Activated T-cell treated with anti-CD3 and anti-CD28 coated beads, Interleukin-2, amount 50 U/mL, for 4 hours (primary cell): ENCODE measurements at places on chromosomes 12 and 14.

DNA sequence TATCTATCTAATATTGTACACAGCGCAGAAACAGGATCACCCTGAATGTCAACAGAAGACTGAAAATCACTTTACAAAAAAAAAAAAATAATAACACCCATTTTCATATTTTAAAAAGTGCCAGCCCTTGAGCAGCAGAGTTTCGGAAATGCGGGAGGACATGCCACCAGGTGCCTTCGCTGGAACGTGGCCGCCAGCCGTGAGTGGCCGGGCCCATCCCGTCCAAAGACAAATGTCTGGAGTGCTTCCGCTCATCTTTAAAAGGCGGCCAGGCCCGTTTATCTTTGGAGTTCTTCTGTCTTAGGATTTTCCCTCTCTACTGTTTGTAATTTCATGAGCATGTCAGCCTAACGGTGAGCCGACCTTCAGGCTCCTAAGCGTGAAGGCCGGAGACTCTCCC is 43.5 kb downstream of the LRTM2 start:
- DNase-seq, result no peak

DNA sequence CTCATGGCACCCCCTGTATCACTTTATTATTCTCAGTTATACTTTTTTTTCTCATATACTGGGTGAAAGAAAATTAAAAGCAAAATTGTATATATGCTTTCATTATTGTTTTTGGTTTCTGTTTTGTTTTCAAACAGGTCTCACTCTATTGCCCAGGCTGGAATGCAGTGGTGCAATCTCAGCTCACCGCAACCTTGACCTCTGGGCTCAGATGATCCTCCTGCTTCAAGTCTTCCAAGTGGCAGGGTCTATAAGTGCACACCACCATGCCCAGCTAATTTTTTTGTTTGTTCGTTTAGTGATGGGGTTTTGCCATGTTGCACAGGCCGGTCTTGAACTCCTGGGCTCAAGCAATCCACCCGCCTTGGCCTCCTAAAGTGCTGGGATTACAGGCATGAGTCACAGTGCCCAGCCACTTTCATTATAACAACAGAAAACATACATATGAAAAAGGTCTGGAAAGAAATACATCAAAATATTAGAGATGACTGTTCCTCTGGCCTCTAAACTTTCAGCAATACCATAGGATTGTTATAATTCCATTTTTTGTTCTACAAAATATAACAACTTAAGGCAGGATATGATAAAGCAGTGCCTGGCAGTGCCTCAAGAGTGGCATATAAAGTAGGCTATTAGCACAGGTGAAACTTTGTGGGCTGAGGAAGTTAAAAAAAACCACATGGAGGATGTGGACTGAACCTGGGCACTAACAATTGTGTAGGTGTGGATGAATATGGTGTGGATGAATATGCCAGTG is 5.8 kb upstream of the NTN4 start:
- DNase-seq, result no peak

GRCh38 chr12:93019212-93019927 is 90.3 kb upstream of the EEA1 start:
- DNase-seq, result no peak

DNA sequence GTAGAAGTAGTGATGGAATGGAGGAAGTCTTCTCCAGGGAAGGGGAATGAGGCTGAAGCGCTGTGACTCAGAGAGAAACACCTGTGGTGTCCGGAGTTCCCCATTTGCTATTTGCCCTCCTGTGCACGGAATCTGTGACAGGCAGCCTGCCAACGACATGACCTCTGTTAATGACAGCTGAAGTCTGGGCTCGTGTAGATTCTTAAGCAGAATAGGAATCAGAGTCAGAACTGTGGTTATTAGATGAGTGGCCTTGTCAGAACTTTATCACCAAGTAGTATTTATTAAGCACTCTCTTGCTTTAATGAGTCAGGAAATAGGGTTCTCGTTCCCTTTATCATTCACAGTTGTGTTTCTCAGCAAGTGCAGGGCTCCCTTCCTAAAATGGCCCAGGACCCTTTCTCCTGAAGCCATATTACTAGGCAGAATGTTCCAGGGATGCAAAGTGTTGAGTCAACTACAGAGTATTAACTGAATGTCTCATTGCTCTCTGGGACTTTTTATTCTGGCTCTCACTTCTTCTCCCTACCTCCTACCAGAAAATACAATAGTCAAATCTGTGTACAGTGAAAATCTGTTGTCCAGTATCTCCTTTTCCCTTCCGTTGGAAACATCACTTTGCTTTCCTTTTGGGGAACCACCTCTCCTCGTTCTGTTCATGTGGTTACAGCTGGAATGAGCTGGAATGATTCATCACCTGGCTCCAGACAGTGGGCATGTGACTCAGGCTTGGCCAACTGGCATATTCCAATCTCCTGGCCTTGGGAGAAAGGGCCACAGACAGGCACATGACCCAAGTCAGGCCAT is 77.8 kb upstream of the MAX start:
- DNase-seq, result peak; percentile 10

GRCh38 chr14:74508292-74508731 is 14.7 kb downstream of the ISCA2 start:
- DNase-seq, result no peak

DNA sequence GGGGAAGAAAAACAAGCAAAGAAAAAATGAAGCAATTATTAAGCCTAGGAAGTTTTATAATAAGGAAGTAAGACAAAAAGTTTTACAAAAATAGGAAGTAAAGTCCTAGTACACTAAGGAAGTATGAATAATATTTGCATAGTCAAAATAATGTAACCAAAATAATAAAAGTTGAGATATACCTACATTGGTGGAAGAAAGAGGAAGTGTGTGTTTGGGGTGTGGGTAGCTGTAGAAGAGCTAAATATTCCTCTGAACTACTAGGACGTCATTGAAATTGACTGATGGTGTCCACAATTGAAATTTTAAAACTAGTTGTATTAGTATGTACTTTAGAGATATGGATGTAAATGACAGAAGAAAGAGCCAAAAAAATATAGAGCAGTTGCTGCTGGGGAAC is 228.4 kb upstream of the OTX2 start:
- DNase-seq, result no peak

GRCh38 chr14:61102549-61103466 is 121.8 kb downstream of the SLC38A6 start:
- DNase-seq, result no peak

DNA sequence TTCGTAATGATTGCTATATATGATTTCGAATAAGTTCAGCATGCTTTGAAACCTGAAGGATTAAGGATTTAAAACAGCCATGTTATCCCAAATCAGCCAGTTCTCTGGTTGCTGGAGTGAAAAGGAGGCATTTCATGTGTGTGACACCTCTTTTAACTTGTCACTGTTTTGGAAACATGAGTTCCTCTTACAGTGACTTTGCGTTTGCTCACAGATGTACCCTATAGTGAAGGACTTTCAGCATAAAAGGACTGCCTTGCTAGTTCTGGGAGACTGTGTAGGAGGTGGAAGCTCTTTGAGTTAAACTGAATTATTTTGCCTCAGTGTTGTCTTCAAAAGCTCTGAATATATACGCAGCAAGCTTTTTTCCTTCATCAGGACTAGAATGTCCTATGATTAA is 7.6 kb downstream of the RNASE11 start:
- no peak for DNase-seq

- no peak for DNase-seq
Measured at GRCh38 chr14:86646696-86647690, 1117.0 kb downstream of the FLRT2 start.

- no peak for DNase-seq
Measured at GRCh38 chr12:70758494-70758845, 121.2 kb upstream of the PTPRB start.

DNA sequence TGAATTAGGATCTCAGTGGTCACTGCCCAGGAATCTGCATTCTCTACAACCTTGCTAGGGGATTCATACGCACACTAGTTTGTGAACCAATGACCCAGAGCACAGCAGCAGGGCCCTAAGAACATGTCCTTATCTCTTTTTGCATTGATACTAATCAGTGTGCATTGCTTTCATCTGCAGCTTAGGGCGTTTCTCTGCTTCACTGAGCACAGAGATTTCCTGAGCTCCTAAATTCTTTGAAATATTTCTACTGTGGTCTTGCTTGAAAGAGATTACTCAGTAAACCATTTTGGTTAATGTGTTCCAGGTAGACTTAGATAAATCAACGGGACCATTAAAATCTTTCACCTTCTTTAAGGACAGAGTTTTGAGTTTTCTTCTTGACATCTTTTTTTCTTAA is 351.3 kb upstream of the KITLG start:
- no peak for DNase-seq

DNA sequence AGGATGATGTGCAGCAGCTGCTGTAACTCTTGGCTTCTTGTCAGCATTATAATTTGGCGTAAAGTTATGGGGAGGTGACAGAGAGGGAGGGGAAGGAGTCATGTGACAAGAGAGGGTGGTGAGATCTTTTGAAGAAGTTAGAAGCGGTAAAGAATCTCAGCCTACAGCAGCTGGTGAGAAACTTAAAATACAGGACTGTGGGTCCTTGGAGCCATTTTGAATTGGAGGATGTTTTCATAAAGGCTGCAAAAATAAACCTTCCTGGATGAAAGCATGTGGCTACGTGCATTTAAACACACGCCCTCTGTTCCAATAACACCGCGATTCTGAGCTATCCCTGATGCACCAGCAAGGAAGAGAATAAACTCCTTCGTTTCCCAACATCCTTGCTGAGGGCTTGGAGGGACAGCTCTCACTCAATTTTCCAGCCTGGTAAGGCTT is 133.7 kb downstream of the TMEM30B start:
- no peak for DNase-seq

DNA sequence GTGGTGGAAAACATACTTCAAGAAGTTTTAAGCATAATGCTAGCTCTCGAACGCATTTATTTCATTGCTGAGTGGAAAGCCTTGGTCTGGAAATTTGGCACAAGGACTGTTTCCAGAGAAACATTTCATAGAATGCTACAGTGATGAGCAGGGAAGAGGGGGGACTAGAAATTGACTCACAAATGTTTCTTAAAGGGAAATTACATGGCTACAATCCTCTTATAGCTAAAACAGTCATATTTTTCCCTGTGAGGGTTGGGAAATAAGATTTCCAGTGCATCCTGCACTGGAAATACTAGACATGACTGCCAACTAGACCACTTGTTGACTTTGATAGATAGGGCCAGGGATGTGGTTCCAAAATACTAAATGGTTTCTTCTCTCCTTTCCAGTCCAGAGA is 197.3 kb upstream of the RGS6 start:
- DNase-seq, result no peak

DNA sequence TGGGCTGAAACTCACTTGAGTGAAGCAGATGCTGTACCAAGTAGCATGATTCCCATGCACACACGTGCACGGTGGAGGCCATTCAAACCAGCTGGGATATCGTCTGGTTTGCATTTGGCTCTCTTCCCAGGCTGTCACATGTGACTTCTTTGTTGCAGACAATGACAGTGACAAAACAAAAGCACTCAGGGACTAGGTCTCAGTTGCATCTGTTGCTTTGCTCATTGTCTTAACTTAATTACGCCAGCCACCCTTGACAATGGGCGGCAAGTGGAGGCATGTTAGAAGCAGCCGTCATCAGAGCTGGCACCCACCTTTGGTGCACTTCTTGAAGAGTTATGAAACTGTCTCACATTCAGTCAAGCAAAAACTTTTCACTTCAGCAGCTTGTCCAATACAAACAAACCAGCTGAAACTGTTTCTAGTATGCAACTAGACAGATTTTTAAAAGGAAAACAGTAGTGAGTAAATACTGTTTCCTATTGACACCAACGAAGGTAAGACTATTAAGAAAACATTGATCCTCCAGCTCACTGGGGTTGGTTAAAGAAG is 74.3 kb downstream of the IGF1 start:
- DNase-seq, result no peak

DNA sequence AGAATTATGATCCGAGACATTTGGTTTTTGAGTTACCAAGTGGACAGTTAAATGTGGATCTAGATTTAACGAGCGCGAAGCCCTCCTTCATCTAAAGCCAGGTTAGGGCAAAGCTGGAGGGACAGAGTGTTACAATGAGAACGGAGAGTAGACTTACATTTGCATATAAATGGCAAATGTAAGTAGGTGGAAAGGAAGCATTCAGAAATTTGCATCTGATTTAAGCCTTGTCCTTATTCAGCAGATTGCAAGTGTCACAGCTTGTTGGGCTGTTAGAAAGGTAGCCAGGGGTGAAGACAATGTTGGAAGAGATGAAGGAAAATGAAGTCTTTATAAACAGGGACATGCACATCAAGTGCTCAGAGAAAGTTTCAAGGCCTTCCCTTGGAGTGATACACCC is 806.2 kb downstream of the GALC start:
- no peak for DNase-seq

DNA sequence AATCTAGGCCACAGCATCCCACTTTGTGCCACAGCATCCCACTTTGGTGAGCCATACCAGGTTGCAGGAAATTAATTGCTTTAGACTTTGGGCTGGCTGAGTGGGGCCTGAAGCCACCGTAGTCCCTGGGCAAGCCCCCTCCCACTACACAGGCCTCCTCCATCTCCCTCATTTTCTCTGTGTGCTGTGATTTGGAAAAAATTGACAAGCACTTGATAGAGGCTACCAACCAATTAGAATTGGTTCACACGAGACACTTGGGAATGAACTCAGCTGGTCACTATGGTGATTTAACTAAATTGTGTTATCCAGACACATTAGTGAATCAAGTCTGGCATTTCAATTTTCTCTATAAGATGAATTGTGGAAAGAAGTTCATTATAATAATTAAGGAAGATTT is 481.1 kb downstream of the DIO2 start:
- no peak for DNase-seq

DNA sequence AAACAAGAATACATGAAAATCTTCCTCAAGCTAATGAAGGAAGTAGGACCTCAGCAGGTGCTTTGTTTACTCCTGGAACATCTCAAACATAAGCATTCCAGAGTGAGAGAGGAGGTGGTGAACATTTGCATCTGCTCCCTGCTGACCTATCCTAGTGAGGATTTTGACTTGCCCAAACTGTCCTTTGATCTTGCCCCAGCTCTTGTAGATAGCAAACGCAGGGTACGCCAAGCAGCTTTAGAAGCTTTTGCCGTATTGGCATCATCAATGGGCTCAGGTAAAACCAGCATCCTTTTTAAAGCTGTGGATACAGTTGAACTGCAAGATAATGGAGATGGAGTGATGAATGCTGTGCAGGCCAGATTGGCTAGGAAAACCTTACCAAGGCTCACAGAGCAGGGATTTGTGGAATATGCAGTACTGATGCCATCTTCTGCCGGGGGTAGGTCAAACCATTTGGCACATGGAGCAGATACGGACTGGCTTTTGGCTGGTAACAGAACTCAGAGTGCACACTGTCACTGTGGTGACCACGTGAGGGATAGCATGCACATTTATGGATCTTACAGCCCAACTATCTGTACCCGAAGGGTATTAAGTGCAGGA is 1.9 kb downstream of the TOGARAM1 start:
- no peak for DNase-seq
